NCI-H524 treated with DMSO at 0.1 percent for 48 hours (cell line): ENCODE measurements at places on chromosomes 6 and 20.

DNA sequence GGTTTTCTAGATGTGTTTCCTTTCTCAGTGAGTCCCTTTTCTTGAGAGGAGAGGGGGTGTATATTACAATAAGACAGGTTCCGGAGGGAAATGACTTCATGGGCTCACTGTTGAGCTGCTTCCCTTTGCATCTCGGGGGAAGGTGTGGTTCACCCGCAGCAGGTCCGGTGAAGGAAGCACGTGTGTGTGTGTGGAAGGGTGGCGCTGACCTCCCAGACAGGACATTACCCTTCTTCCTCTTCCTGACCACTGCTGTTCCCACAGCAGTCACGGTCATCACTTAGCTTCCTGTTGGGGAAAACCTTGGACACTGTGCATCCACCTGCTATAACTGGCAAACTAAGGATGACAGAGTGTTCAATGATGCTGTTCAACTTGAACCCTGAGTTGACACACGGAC is 83.6 kb downstream of the PLEKHG1 start:
- no peak for DNase-seq

GRCh38 chr6:115468272-115469005 is 592.3 kb downstream of the FRK start:
- no peak for DNase-seq

DNA sequence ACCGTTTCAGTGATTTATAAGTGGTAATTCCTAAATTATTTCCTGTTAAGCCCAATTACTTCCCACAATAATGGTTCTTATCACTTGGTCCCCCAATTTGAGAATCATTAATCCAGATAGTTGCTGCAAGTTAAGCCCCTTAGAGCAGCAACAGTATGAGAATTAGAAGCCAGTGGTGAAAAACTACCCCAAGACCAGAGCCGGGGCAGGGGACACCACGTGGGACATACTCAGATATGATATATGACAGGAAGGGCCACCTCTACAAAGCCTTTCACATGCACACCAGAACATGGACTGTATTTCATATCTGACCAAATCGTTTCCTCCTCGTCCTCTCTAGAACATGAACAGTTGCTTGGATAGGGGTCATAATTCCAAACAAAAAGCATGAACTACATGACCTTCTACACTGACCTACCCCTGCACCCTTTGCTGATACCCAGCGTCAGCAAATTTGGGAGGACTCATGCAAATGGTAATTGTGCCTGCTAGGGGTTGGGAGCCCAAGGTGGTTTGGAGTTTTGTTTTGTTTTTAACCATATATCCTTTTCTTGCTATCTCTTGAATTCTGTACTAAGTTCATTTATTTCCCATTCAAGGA is 3.9 kb downstream of the JAG1 start:
- no peak for DNase-seq

DNA sequence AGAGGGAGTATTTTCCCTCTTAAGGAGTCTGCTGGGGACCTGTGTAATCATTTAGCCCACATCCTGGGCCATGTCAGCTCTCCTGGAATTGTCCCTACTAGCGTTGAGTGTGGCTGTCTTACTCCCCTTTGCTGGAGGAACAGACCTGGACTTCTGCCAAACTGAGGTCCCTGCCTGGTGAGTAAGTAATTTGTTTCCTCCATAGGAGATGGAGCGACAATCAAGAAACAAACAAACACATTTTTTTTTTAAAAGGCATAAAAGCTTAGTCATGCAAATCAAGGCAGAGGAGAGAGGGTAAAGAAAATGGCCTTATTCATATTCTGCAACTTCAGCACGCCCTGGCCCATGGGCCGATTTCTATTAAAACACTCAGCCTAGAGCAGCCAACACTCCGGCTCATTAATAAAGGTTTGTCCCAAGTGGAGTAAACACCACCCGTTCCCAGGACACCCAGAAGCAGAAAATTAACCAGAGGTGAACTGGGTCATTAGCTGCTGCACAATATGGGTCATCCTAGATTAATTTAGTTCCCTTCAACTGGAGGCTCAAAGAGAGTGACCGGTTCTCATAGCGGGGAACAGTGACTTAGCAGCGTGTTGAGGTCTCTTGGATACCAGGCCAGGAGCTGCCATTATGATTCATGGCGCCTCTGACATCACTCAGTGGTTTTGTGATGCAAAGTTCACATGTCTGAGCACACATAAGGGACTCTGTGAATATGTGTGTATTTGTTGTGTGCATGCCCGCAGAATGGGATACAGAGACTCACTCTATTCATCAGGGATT is 165.0 kb upstream of the SULF2 start:
- no peak for DNase-seq

DNA sequence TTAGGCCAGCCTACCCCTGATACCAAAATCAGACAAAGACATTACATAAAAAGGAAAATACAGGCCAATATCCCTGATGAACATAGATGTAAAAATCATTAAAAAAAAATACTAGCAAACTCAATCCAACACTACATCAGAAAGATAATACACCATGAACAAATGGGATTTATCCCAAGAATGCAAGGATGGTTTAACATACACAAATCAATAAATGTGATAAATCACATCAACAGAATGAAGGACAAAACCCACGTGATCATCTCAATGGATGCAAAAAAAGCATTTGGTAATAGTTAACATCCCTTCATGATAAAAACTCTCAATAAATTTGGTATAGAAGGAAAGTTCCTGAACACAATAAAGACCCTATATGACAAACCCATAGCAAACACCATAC is 63.8 kb downstream of the SLC22A2 start:
- DNase-seq = no peak

DNA sequence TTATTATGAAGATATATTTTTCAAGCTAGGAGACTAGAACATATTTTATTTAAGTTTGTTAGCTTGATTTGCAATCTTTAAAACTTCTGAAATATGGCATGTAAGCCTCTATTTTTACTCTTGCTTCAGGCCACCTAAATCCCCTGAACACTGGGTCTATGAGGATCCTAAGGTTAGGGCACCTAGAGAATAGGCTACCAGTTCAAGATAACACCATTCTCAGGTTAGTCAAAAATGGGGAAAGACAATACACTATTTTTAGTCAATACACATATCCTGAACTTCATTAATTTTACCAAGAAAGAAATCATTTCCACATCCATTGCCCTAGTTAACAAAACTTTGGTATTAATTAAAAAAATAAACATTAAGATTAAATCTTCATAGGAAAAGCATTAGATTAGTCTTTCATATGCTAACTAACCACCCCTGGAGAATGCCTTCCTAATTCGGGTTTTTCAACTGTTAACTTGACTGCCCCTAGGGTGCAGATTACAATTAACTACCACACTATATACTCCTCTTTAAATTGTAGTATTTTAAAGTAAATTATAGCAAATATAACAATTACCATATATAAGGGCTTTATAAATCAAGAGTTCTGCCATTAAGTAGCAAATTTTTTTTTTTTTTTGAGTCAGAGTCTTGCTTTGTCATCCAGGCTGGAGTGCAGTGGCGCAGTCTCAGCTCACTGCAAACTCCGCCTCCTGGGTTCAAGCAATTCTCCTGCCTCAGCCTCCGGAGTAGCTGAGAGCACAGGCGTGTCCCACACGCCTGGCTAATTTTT is 6.7 kb upstream of the HSF2 start:
- no peak for DNase-seq

DNA sequence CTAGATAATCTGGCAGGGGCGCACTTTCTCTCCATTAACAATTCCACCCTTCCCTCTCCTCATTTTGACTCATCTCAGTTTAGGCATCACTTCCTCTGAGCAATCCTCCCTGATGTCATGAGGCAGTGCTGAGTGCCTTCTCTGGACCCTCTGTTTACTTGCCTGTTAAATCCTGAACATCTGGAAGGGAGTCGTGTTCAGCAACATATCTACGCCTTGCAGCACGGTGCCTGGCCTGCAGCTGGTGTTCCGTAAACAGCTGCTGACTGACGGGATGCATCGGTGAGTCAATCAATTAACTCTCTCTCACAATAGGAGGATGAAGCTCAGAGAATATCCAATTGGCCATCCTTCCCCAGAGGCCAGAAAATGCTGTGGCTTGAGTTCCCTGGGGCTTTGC is 613.5 kb downstream of the PTPRT start:
- DNase-seq = no peak

DNA sequence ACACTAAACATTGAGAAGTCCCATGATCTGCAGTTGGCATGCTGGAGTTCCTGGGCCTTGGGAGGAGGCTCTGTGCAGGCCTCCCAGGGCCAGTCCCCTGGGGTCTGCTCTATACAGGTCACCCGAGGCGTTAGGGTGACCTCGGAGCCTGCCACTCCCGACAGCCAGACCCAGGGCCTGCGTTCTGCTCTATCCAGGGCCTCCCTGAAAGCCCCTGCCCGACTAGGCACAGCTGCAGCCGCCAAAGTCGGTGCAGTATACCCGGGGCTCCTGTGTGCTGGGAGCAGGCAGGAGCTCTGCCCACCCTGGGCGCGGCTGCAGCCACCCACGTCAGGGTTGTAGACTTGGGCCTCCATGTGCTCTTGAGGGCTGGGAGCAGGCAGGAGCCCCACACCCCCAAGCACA is 6.3 kb upstream of the OR14J1 start:
- DNase-seq = no peak

DNA sequence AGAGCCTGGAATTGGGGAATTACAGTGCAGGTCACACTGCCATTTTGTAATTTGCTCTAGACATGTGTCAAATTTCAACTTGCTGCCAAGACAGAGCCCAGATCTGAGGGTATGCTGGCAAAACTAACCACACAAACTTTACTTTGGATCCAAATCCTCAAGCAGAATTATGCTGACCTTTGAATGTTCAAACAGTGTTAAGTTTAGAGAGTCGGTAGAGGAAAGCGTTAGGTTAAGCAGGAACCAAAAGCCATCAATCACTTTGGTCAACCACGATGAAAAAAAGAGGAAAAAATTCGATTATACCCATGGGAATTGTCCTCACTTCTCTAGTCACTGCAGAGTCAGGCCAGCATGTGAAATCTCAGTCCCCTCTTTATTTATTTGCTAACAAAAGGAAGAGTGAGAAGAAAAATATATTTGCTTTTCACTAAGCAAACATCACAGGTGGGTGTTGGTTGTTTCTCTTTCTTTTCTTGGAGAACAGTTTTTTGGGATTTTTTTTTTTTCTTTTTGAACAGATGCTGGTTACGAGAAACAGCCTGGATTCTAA is 105.1 kb upstream of the ADGRF1 start:
- DNase-seq = no peak

DNA sequence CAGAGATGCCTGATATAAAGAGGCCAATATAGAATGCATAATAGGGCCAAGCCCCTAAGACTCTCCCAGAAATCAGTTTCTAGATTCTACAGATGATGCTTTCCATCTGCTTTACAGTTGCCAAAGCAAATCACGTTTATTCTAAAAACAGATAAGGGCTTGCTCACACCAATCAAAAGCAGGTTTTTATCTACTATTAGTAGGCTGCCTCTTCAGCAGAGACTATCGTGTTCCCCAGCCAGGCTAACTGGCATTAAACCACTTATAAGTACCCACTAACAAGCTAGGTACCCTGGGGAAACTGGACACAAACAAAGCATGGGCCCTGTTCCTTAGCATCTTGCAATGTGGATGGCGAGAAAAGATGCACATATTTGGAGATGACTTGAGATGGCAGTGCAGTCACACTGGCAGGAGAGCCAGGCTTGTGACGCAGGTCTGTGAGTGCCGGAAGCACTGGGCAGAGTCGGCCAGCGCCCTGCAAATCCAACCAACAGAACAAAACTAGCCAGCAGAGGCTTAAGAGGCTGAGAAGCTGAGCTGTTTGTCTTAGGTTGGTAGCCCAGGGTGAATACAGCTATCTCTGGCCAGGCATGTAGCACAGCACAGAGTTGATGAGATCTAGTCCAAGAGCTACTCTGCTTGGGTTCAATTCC is 73.4 kb downstream of the GFOD1 start:
- DNase-seq = no peak

- DNase-seq = no peak
Measured at GRCh38 chr6:170143401-170144150, 147.3 kb downstream of the DLL1 start.

- no peak for DNase-seq
Measured at GRCh38 chr6:161021998-161022743, 30.6 kb downstream of the MAP3K4 start.

DNA sequence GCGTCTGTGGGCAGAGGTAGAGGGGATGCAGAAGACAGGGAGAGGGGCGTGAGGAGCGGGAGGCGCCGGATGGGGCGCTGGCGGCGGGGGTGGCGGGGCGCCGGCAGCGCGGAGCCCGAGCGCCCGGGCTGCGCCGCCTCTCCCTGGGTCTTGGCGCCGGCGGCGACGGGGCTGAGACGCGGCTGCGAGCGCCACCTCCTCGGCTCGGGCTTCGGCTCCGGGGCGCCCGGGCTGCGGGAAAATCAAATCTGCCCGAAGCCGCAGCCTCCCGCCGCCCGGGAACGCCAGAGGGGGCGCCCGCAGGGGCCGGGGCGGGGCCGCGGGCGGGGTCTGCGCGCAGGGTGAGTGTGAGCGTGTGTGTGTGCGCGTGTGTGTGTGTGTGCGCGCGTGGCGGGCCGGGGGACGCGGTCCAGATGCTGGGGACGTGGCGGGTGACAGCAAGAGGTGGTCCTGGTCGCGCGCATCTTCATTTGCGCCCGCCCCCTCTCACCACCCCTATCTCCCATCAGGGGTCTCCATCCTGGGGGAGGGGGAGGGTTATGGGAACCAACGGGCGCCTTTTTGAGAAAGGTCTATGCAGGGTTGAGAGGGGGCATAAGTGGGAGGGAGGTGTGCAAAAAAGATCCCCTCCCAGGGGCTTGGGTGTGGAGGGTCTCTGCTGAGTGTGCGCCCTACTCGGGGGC is 646 bp upstream of the CPNE5 start:
- DNase-seq = no peak

DNA sequence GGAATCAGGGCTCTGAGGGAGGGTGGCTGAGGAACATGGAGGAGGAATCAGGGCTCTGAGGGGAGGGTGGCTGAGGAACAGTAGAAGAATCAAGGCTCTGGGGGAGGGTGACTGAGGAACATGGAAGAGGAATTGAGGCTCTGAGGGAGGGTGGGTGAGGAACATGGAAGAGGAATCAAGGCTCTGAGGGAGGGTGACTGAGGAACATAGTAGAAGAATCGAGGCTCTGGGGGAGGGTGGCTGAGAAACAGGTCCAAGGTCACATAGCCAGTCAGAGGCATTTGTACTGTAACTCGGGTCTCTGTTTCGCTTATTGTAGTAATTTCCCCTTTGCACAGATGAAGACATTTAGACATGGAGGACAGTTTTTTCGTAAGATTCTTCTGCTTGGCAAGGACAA is 164.8 kb downstream of the SOBP start:
- no peak for DNase-seq

GRCh38 chr6:100665041-100665380 is 200.3 kb upstream of the SIM1 start:
- no peak for DNase-seq

GRCh38 chr6:43467752-43468151 is 9.6 kb upstream of the TJAP1 start:
- no peak for DNase-seq

DNA sequence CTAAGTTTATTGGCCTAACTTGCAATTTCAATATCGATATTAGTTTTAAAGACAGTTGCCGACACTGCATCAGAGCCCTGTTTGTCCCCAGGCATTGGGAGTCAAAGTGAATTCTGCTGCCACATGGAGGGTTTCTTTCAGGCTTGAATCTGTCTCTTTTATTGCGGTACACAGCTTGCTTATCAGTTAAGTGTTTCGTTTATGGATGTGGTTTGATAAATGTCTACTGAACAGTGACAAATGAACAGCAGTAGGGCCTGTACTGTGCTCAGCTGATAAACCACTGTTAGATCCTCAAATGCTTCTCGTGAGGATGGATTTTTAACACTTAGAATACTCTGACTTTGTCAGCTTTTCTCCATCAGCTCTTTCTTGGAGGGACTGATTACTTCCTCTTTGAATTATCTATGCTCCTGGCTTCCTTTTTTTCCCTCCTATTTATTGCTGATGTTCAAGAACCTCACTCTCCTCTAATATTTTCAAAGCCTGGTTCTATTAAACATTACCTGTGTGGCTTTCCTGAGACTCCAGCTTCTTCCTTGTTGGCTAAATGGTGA is 240.8 kb downstream of the PLCB1 start:
- DNase-seq = no peak
